CD4-positive, CD25-positive, alpha-beta regulatory T cell (primary cell): ENCODE measurements at places on chromosomes 6 and 20. TPM values are rescaled to one million over a fixed set of nuclear protein-coding genes. Genes with fewer than 3 reads are reported as not detected.

DNA sequence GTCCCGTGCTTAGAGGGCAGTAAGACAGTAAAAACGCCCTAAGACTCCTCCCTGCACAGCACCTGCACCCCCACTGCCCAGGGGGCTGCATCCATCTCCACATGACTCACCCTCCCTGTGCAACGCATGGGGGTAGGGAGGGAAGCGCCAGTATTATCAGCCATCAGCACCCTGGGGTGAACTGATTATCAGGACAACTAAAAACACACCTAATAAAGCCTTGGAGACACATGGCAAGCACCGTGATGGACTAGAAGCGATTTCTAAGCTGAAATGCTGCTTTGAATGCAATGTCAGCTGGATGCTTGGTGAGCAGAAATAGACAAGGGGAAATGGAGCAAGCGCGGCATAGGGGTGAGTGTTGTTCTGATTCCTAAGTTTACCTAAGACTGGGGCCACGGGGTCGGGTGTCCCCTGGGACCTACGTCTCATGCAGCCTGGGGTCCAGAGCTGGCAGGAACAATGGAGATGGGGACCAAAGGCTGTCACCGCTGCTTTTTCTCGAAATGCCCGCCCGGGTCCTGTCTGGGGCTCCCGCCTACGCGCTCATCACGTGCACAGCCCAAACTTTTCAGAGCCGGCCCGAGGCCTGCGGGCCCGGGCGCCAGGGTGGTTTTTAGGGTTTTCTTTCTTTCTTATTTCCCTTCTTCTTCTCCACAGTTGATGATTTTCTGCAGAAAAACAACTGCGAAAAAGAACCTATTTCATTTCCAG is 702 bp upstream of the TNFAIP3 start:
- peak overlapping the region; percentile 97 for H3K27ac ChIP-seq
- H3K4me1 ChIP-seq = peaks cover 15% of the 10 kb centered on the region
- peaks cover 16% of the 10 kb centered on the region for H3K36me3 ChIP-seq
- DNase-seq = no peak

DNA sequence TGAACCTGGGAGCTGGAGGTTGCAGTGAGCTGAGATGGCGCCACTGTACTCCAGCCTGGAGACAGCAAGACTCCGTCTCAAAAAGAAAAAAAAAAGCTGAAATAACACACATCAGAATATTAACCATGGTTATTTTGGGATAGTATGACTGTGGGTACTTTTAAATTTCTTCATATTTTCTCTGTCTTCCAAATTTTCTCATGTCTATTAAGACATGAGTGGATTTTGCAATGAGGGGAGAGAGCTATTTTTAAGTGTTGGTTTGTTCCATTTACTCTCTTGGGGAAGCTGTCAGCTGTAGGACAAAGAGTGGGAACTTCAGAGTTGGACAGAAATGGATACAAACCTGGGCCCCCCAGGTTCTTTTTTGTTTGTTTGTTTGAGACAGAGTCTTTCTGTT is 10.3 kb downstream of the ADISSP start:
- H3K4me3 ChIP-seq = no peak overlapping the region
- no peaks in the 10 kb centered on the region for H3K36me3 ChIP-seq
- H3K27me3 ChIP-seq = no peaks in the 10 kb centered on the region
- no peaks in the 10 kb centered on the region for H3K4me1 ChIP-seq
- no peak for DNase-seq
- no peak overlapping the region for H3K27ac ChIP-seq

- H3K36me3 ChIP-seq = no peaks in the 10 kb centered on the region
- H3K27ac ChIP-seq = no peak overlapping the region
These were observed 88.9 kb downstream of the COL12A1 start for GRCh38 chr6:75116946-75117345.

GRCh38 chr6:43945768-43946080 is 175.7 kb downstream of the VEGFA start:
- H3K4me1 ChIP-seq = no peaks in the 10 kb centered on the region
- H3K27me3 ChIP-seq = peaks cover 8% of the 10 kb centered on the region
- DNase-seq = no peak

- H3K4me1 ChIP-seq = peaks cover 3% of the 10 kb centered on the region
- no peak overlapping the region for H3K4me3 ChIP-seq
- DNase-seq = no peak
- H3K27me3 ChIP-seq = no peaks in the 10 kb centered on the region
- H3K36me3 ChIP-seq = no peaks in the 10 kb centered on the region
- H3K27ac ChIP-seq = no peak overlapping the region
These were observed 59.1 kb upstream of the OGFRL1 start for GRCh38 chr6:71229477-71229876.

- no peaks in the 10 kb centered on the region for H3K27me3 ChIP-seq
- no peak for DNase-seq
- no peaks in the 10 kb centered on the region for H3K36me3 ChIP-seq
These were observed 398.0 kb downstream of the BTBD3 start for GRCh38 chr20:12315652-12316051.

GRCh38 chr20:7151676-7152470 is 384.4 kb downstream of the BMP2 start:
- no peak for DNase-seq
- H3K27ac ChIP-seq = no peak overlapping the region
- no peaks in the 10 kb centered on the region for H3K4me1 ChIP-seq
- H3K27me3 ChIP-seq = no peaks in the 10 kb centered on the region
- H3K36me3 ChIP-seq = no peaks in the 10 kb centered on the region

DNA sequence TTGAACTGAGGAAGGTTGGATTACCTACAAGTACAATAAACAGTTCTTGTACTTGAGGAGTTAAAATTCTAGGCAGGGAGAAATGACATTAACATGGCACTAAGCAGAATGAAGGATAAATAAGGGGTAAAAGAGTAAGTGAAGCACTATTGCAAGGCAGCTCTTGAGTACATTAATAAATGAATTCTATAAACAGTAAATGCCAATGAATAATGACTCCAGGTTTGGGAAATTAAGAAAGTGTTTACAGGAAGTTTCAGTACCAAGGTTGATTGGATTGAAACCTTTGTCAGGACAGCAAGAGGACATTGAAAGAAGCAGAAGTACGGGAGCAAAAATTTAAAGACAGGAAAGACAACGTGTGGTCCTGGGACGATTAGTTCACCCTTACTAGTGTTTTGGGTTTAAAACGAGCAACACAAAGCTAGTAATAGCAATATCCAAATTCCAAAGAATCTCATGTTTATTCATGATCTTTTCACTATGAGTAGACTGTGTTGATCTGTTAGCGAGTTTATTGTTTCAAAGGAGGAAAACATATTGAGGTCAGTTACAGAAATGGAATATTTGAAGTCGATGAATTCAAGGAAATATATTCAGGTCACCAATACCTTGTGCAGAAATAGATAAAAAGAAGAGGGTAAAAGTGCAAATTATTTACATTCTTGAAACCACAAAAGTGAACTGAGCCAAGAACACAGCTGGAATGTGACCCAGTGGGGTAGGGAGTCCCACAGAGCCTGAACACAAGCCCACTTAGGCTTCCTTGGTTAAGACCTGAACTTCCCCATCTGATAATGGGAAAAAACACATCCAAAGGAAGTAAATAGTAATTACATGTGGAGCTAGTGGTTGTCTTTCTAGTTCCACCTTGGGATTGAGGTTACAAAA is 80.8 kb downstream of the MKKS start:
- H3K4me1 ChIP-seq = no peaks in the 10 kb centered on the region
- no peak overlapping the region for H3K27ac ChIP-seq
- H3K36me3 ChIP-seq = no peaks in the 10 kb centered on the region
- no peak overlapping the region for H3K4me3 ChIP-seq

DNA sequence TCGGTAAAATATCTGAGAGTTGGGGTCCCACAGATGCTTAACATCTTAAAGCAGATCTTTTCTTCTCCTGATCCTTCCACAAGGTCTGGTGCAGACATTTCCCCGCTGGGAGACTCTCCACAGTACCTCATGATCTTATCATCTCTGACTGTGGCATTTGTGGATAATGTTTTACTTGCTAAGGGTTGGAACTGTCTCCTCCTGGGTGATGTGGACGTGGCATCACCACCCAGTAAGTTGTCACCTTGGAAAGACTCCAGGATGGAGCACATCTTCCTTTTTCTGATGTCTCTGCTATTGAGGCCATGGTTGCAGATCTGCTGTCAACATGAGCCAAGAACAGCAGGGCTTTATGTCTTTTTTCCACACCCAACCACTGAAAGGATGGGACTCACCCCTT is 42.0 kb upstream of the FANCE start:
- no peaks in the 10 kb centered on the region for H3K4me1 ChIP-seq
- no peak overlapping the region for H3K27ac ChIP-seq
- no peaks in the 10 kb centered on the region for H3K27me3 ChIP-seq
- H3K4me3 ChIP-seq = no peak overlapping the region
- peaks cover 31% of the 10 kb centered on the region for H3K36me3 ChIP-seq
- no peak for DNase-seq

DNA sequence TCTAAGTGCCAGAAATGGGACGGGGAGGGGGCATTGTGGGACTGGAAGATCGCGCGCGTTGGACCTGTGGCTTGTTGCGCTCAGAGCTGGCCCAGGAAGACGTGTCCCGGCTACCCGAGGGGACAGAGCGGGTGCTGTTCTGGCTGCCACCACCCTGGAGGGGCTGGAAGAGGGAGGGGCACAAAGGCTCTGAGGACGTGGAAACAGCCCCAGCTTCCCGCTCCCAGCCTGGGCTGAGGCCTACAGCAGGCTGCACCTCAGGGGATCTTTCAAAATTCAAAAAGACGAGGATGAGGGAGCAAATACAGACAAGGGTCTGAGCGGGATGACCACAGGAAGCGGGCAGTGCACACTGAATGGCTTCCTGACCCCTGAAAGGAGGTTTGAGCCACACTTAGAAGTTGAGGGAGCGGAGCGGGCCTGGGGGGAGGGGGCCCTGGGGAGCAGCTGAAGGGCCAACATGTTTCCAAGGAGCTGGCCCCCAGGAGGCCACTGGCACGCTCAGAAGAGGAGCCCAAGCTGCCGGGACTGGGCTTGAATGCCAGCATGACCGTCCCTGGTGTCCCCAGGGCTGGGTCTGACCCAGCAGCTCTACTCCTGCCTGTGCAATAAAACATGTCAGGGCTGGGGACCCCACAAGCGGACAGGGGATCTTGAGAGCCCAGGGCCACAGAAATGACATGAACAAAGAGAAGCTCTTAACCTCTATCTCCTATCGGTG is 1.3 kb downstream of the OXT start:
- peaks cover 19% of the 10 kb centered on the region for H3K4me1 ChIP-seq
- no peaks in the 10 kb centered on the region for H3K36me3 ChIP-seq
- peaks cover under 1% of the 10 kb centered on the region for H3K27me3 ChIP-seq

DNA sequence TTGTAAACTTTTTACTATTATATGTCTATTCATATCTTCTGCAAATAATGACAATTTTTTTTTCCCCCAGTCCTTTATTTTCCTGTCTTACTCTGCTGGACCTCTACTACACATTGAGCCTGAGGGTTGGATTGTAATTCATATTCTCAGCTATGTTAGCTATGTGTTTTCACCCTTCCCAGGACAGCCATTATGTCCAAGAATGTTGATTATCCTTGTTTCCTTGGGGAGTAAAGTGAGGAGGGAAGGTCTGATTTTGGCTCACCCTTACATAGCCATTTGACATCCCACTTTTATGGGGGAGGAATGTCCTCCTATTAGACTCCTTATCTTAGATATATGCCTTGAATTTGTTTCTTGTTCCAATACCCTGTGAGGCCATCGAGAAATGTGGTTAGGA is 17.6 kb upstream of the TBC1D32 start:
- DNase-seq = no peak
- H3K4me3 ChIP-seq = no peak overlapping the region
- no peaks in the 10 kb centered on the region for H3K27me3 ChIP-seq
- H3K36me3 ChIP-seq = no peaks in the 10 kb centered on the region

DNA sequence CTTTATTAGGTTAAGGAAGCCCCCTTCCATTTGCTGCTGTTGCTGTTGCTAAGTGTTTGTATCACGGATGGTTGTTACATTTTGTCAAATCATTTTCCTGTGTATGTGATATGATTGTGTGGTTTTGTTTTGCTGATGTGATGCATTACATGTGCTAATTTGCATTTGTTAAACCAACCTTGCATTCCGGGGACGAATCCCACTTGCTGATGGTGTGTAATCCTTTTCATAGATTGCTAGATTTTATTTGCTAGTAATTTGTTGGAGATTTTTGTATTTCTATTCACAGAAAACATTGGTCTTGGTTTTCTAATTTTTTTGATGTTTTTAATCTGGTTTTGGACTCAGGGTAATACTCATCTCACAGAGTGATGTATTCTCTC is 167.8 kb downstream of the WDR27 start:
- H3K4me1 ChIP-seq = peaks cover 6% of the 10 kb centered on the region
- no peak overlapping the region for H3K4me3 ChIP-seq
- no peaks in the 10 kb centered on the region for H3K36me3 ChIP-seq

DNA sequence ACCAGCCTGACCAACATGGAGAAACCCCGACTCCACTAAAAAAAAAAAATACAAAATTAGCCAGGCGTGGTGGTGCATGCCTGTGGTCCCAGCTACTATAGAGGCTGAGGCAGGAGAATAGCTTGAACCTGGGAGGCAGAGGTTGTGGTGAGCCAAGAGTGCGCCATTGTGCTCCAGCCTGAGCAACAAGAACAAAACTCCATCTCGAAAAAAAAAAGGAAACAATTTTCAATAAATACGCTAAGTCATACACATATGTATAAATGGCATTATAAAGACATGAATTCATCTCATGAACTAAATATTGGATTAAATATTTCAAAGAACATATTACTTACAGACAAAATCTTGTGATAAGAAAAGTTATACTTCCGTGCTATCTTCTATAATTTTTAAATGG is 2.9 kb downstream of the ARHGAP18 start:
- no peak overlapping the region for H3K4me3 ChIP-seq
- no peaks in the 10 kb centered on the region for H3K27me3 ChIP-seq
- H3K27ac ChIP-seq = no peak overlapping the region
- H3K4me1 ChIP-seq = peaks cover 23% of the 10 kb centered on the region

- no peak overlapping the region for H3K27ac ChIP-seq
- DNase-seq = no peak
- H3K27me3 ChIP-seq = no peaks in the 10 kb centered on the region
- no peaks in the 10 kb centered on the region for H3K36me3 ChIP-seq
- peaks cover 42% of the 10 kb centered on the region for H3K4me1 ChIP-seq
These were observed 115.0 kb downstream of the HFE start for GRCh38 chr6:26202201-26202611.

GRCh38 chr20:33097001-33097400 is 17.6 kb downstream of the BPIFB4 start:
- H3K27me3 ChIP-seq = no peaks in the 10 kb centered on the region
- no peak overlapping the region for H3K27ac ChIP-seq
- DNase-seq = no peak
- H3K36me3 ChIP-seq = no peaks in the 10 kb centered on the region

DNA sequence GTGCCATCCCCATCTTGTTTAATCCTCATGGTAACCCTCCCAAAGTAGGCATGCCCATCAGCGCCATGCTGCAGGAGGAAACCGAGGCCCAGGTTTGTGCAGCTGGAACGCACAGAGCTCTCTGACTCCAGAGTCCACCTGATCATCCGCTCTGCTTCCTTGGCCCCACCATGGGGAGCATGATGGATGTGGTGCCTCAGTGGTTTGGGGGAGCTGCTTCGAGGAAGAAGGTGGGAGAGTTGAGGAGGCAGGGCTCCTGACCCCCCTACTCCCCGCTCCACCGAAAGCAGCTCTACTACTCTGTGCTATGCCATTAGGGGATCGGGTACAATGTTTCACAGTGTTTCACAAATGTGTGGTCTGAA is 52.2 kb downstream of the TGM2 start:
- H3K27me3 ChIP-seq = no peaks in the 10 kb centered on the region
- no peak overlapping the region for H3K27ac ChIP-seq
- H3K36me3 ChIP-seq = no peaks in the 10 kb centered on the region
- no peak overlapping the region for H3K4me3 ChIP-seq

Gene CLVS2
- not detected for total RNA-seq

Gene LPA
- not detected for total RNA-seq

Gene PPP1R14C
- not detected for total RNA-seq
